ENCODE measurements at places on chromosomes 13 and 19.

DNA sequence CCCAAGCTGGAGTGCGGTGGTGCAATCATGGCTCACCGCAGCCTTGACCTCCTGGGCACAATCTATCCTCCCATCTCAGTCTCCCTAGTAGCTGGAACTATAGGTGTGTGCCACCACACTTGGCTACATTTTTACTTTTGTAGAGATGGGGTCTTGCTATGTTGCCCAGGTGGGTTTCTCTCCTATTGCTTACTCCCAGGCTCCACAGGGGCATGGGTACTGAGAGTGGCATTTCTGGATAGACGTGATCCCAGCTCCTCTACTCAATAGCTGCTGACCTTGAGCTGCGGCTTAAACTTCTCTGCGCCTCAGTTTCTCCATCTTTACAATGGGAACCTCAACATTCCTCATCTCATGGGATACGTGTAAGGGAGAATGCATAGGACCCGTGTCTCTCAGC is 11.6 kb downstream of the MVB12A start:
- DNase-seq = no peak

- DNase-seq = no peak
These were observed 22.7 kb upstream of the NAXD start for GRCh38 chr13:110592665-110593064.

- DNase-seq = peak; percentile 60
These were observed 676.7 kb upstream of the SPRY2 start for GRCh38 chr13:81017513-81018152.

GRCh38 chr19:13506471-13506820 is at the start of gene CACNA1A:
Gene CACNA1A (minus strand): TSS chr19:13506479. CDS start chr19:13506224, 255 bp downstream.
- DNase-seq = no peak

GRCh38 chr13:112756511-112756966 is 66.7 kb downstream of the ATP11A start:
- no peak for DNase-seq

GRCh38 chr19:33094436-33095067 is 13.6 kb downstream of the GPATCH1 start:
- no peak for DNase-seq

DNA sequence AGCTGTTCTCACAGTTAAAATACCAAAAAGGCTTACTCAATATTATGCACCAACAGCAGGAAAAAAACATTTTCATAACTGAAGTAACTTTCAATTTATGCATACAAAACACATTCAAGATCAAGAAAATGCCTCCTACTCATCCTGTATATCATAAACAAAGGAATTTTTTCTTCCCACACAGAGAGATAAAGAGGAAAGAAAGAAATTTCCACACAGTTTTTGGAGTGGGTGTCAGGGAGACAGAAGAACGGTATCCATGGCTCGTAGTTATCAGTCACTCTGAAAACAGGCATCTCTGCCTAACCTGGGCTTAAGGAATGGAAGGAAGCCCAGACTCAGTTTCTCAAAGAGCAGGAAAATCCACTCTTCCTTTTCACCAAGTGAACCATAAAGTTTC is 92.4 kb upstream of the SIAH3 start:
- DNase-seq = no peak

GRCh38 chr13:58680115-58680514 is 1048.6 kb downstream of the PCDH17 start:
- no peak for DNase-seq

- no peak for DNase-seq
These were observed 11.3 kb downstream of the LCP1 start for GRCh38 chr13:46170687-46171086.

DNA sequence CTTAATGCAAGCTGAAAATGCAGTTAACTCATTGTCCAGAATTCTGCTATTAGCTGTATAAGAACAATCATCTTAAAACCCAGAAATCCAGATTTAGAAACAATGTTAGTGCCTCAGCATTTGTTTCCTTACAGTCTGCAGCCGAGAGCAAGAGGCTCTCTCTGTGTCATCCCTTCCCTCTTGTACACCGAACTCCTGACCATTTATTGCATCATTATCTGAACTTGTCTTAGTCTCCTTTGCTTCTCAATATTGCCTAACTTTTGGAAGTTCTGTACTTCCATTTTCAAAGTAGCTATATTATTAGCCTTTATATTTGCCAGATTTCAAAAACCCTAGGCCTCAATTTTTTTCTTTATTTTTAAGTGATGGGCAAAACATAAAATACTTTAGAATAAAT is 27.1 kb downstream of the RNASEH2B start:
- no peak for DNase-seq

DNA sequence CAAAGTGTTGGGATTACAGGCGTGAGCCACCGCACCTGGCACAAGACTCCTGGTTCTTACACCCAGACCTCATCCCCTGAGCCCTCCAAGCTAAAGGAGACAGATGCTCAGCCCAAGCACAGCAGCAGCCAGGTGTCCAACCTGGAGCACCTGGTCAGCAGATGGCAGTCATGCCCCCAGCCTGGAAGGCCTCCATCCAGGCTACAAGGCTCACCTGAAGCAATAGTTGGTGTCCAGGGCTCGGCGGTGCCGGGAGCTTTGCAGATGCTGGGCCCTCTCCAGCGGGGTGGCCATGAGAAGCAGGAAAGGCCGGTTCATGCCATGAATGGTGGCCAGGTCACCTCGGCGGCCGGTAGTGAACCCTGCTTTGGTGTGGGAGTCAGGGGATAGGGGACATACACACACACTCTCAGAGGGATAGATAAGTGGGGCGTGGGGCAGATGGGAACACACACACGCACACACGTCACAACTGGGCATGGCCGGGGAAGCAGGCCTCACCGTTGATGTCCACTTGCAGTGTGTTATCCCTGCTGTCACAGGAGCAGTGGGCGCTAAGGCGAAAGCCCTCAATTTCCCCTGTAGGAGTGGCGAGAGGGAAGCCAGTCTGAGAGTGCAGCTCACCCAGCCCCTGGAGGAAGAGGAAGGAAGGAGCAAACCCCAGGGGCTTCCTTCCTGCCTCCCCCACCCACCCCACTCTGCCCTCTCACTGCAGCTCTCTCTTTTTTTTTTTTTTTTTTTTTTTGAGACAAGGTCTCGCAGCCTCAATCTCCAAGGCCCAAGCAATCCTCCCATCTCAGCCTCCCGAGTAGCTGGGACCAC is 11.8 kb downstream of the TGFB1 start:
- peak; percentile 14 for DNase-seq

DNA sequence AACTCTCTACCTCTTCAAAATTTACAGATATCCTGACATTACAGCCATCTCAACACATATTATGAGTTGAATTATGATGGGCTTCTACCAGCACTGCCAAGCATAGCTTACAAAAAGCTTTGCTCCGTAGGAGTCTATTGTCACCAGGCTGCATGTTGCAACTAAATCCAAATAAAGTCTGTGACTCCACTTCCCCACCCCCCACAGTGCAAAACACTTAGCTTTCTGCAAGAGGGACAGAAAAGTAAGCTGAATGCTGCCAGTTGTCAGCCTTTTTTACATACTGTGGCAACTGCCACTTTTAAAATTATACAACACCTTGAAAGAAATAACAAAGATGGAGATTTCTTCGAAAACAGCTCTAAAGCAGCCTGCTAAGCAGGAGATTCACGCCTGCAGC is 189.1 kb downstream of the FGF14 start:
- DNase-seq = no peak

GRCh38 chr13:84405286-84405685 is 523.0 kb upstream of the SLITRK1 start:
- no peak for DNase-seq

DNA sequence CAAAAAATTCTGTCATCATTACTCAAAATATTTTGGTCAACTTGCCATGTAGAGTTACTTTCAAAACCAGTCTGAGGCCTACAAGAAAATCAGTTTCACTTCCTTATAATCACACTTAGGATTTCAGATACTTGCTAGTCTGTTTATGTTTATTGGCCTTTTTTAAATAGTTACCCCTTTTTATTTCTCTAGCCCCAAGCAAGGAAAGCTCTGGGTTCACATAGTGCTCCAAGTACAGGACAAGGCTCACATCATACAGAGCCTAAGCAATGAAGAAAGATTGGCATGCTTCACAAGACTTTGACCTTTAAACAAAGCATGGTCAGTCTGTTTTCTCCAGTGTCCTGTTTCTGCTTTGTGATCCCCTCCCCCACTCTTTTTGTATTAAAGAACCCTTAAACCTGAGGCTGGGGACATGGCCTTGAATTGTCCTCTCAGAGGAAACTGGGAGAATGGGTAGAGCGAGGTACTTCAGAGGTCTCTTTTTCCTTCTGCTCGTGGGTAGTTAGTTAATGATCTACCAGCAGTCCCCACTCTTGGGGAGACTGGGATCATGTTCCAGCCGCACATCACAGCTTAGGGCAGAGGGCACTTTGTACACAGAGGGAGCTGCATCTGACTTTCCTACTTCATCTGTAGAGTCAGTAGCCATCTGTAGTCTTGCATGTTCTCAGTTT is 30.7 kb downstream of the CEACAM1 start:
- DNase-seq = no peak

- no peak for DNase-seq
These were observed 8.2 kb downstream of the TPT1 start for GRCh38 chr13:45332831-45333219.

- DNase-seq = peak; percentile 88
These were observed 21.3 kb downstream of the ZNF77 start for GRCh38 chr19:2923510-2923909.

- DNase-seq = no peak
These were observed 19.9 kb upstream of the GGACT start for GRCh38 chr13:100608489-100608888.

DNA sequence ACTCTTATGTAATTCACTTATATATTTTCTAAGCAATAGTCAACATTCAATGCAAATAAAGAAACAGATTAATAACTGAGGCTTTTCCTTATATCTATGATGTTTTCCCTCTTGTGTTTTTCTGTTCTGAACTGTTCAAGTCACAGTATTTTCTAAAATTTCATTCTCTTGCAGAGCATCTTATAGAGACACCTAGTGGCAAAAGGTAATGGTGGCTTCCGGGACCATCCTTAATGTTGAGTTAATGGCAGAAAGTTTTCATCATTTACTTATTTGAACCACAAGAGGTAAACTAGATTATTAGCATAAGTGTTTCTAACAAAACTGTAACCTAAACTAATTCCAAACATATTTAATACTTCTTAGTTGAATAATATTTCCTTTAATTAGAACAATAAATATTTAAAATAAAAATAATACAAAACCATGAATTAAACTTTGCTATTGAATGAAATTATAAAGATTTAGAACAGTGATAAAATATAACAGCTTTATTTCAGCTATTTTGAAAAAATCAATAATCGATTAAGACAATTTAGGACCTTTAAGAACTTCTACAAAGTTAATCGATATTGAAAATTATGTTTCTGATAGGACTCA is 1.7 kb upstream of the SLITRK5 start:
- DNase-seq = peak; percentile 17

- peak; percentile 31 for DNase-seq
These were observed 1573.3 kb downstream of the PCDH9 start for GRCh38 chr13:65656740-65657329.
